Retina (tissue), 1 donor: ENCODE measurements at places on chromosomes 7 and 10.

DNA sequence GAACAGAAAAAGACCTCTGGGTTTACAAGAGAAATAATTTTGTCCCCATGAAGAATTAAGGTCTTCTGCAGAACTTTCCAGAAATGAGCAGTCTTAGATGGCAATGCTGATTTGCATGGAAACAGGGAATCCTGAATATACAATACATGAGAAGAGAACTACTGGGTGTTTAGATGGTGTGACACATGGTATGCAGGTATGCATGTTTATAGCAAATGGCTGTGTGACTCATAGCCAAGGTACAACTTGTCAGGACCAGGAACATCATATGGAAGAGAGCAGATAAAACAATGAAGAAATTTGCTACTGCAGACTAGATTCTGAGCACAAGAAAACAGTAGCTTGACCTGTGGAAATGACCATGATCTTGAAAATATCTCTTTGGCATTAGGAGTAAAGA lies 907.8 kb downstream of the GATA3 start:
- DNase-seq: no peak

GRCh38 chr10:68166871-68167585 lies 57.7 kb downstream of the MYPN start:
- DNase-seq: no peak

- peak; percentile 28 for DNase-seq
Measured at GRCh38 chr7:33716581-33717477, 188.5 kb upstream of the BMPER start.

DNA sequence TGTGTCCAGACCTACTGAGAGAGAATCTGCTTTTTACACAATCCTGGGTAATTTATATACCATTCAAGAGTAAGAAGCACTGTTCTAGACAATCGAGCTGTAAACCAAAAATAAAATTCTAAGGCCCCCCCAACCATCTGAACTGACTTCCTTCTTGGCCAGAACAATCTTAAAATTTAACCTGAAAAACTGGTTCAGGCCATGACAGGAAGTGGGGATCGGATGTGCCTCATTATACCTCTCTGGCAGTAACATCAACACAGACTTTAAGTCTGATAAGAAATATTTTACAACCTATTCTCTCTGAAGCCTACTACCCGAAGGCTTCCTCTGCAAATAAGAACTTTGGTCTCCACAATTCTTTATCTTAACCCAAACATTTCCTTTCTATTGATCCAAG lies 75.2 kb upstream of the KIF5B start:
- DNase-seq: no peak

GRCh38 chr7:113045379-113045778 lies 41.2 kb downstream of the GPR85 start:
- no peak for DNase-seq

DNA sequence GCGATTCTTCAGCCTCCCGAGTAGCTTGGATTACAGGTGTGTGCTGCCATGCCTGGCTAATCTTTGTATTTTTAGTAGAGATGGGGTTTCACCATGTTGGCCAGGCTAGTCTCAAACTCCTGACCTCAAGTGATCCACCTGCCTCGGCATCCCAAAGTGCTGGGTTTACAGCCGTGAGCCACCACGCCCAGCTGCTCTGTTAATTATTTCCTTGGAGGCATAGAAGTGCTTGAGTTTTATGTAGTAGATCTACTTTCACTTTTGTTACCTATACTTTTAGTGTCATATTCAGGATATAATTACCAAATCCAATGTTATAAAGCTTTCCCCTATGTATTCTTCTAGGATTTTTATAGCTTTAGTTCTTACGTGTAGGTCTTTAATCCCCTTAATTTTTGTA lies 1093.0 kb downstream of the GATA3 start:
- no peak for DNase-seq

- no peak for DNase-seq
Measured at GRCh38 chr7:36015733-36016132, 137.3 kb upstream of the EEPD1 start.

- DNase-seq: no peak
Measured at GRCh38 chr10:101495324-101495925, 92.6 kb downstream of the POLL start.

GRCh38 chr10:69412232-69412790 lies 4.4 kb downstream of the TACR2 start:
- DNase-seq: no peak

- no peak for DNase-seq
Measured at GRCh38 chr10:30431435-30431911, 2.5 kb upstream of the MAP3K8 start.

GRCh38 chr10:37737336-37737735 lies 120.1 kb downstream of the ZNF248 start:
- DNase-seq: no peak

GRCh38 chr7:105655067-105655466 lies 73.8 kb upstream of the EFCAB10 start:
- no peak for DNase-seq

DNA sequence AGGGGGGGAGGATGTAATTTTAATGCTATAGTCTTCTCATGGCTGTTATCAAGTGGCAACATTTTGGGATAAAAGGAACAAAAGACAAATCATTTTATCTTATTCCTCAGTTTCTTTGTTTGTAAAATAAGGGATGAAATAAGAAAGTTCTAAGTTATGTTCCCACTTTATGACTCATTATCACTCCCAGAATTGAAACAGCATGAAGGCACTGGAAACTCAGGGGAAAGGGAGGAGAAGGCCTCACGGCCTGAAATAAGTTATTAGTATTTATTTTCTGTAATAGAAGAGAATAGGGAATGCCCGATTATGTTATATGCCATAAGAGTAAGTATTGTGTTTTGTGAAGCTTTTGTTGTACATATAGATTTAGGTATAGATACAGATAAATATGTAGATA lies 85.0 kb upstream of the NAMPT start:
- no peak for DNase-seq

- DNase-seq: peak; percentile 33
Measured at GRCh38 chr10:133258066-133258817, 18.4 kb downstream of the ADAM8 start.

- no peak for DNase-seq
Measured at GRCh38 chr7:69803699-69804516, 205.6 kb downstream of the AUTS2 start.

DNA sequence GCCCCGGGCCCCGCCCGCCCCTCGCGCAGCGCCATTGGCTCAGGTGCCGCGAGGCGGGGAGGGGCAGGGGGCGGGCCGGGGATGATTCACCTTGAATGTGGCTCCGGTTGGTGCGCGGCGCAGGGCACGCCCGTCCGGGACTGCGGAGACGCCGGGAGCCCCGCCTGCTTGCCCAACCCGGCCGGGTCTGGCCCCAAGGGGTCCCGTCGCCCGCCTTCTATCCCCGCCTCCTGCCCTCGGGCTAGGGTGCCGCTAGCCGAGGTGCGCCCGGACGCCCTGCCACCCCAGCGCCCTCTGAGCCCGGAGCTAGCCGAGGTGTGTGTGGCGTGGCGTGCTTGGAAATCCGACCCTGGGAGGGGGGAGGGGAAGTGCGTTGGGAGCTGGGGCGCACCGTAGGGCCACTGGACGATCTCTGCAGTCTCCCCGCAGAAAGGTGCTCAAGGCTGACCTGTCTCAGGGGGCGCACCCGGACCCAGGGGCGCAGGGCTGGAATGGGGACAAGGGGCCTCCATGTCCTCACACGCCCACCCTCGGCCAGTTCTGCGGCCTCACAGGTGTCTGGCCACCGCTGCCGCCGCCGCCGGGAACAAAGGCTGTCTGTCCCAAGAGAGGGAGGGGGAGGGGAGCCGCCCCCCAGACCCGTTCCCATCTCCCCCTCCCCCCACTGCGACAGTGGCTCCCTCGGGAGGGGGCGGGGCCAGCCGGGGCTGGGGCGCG lies 168.9 kb downstream of the NRF1 start:
- peak; percentile 67 for DNase-seq

DNA sequence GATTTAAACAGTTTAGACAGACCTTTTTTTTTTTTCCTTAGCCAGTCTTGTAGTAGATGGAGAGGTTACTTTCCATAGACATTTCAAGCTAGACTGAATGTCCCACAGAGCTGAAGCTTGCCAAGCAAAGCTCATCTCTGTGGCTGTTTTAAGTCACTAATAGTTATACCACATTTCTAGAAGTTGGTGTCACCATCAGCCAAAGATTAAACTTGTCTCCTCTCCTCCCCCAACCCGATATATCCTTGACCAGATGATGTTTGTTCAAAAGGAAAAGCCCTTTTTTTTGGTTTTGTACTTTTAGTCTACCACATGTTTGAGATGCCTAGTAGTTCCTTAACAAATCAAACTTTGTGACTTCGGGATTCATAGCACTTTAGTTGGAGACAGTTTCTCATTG lies 66.1 kb downstream of the ADD3 start:
- no peak for DNase-seq

GRCh38 chr10:1122349-1122748 lies 66.2 kb downstream of the WDR37 start:
- no peak for DNase-seq

GRCh38 chr7:157488966-157489365 lies 152.2 kb downstream of the DNAJB6 start:
- no peak for DNase-seq

DNA sequence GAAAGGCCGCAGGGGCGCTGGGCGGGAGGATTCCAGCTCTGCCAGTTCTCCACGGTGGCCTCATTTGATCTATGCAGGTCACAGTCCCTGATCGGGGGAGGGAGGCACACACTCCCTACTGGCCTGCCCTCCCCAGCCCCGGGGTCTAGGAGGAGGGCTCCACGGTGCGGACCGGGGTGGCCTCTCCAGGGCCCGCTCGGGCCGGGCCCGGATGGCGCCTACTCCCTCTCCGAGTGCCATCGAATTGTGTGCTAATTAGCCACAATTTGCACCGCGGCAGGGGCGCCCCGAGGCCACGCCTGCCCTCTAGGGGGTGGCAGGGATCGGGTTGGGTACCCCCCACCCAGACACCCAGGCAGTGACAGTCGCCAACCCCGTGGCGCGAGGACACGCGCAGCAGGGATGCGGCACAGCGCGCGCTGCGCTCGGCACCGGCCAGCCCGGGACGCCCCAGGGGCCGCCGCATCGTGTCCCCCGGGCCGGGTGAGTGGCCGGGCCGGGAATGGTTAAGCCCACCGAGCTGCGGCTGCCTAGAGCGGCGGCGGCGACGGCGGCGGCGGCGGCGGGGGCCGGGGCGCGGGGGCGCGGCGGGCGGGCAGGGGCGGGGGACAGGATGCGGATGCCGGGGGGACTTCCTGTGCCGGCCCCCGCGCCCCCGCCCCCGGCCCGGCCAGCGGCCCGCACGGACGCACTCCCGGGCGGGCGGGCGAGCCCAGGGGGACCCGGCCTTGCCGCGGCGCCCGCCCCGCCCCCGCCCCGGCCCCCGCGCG lies at the start of gene ZNF853:
Gene ZNF853, plus strand, starts transcription at position 658 of the 770 bp plus-strand sequence. CDS start 565 bp downstream, outside the sequence.
- DNase-seq: peak; percentile 83

GRCh38 chr7:113071465-113071864 lies 15.2 kb downstream of the GPR85 start:
- DNase-seq: no peak

GRCh38 chr7:56124981-56125380 lies 8.8 kb upstream of the NUPR2 start:
- no peak for DNase-seq

- no peak for DNase-seq
Measured at GRCh38 chr7:32145911-32146310, 75.7 kb upstream of the PDE1C start.

- DNase-seq: no peak
Measured at GRCh38 chr10:35316218-35316967, 19.9 kb upstream of the CCNY start.

DNA sequence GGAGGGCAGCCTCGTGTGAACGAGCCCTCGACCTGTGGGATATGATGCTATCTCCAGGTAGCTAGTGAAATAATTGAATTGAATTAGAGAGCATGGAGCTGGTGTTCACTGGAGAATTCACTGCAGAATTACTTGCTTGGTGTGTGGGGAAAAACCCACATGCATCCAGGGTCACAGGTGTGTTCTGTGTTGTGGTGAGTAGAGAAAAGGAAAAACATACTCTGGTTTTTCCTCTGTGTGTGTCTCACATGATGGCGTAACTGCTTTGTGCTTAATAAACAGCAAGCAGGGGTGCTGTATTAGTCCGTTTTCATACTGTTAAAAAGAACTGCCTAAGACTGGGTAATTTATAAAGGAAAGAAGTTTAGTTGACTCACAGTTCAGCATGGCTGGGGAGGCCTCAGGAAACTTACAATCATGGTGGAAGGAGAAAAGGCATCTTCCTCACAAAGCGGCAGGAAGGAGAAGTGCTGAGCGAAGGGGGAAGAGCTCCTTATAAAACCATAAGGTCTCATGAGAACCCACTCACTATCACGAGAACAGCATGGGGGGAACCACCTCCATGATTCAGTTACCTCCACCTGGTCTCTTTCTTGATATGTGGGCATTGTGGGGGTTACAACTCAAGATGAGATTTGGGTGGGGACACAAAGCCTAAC lies 62.6 kb downstream of the TACR2 start:
- no peak for DNase-seq

DNA sequence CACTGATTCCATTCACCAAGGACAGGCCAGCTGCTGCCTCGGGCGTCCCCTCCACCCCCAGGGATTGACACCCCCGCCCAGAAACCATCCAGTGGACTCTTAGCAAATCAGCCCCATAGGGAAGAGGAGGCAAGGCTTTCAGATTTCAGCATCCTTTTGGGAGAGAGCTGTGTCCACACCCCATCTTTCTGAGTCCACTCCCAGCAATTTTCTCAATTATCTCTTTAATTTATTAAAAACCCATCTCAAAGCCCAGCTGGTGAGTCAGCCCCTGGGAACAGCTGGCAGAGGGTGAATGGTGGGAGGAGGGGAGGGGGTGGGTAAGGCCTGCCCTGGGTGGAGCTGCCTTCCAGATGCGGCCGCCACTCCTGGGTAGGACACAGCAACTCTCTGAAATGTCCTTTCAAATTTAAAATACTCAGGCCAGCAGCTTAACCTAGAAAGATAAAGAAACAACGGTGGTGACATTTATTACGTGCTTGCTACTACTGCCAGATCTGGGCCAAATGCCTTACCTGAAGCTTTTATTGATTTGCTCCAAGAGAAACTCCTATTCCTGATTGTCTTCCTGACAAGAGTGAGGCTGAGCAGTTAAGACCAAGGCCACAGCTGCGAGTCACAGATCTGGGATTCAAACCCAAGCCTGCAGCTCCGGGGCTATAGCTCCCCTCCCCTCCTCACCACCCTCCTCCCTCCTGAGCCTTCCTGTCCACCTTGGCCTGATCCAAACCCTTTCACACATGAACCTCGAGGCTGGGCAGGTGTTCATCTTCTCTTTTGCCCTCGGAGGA lies 120.4 kb downstream of the RGS10 start:
- DNase-seq: no peak

DNA sequence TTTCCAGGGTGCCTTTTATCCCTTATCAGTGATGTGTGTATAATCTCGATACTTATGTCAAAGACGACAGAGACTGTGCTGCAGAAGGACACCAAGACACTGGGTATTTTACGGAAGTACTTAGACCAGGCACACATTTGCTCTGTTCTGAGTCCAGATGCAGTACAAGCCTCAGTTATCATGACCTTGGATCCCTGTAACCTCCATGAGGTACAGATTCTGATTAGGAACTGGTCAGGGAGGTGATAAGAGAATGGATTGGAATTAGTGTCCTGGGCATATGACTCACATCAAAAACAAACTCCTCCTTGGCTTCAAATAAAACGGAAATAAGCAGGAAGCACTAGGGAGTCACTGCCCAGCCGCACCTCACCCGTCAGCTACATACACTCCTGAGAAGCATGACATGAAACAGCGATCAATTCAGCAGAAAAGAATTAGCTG lies 146.5 kb downstream of the SFMBT2 start:
- DNase-seq: peak; percentile 41
